Endodermal cell (in vitro differentiated cells): ENCODE measurements at places on chromosomes 7 and 10. TPM values are rescaled to one million over a fixed set of nuclear protein-coding genes. Genes with fewer than 3 reads are reported as not detected.

DNA sequence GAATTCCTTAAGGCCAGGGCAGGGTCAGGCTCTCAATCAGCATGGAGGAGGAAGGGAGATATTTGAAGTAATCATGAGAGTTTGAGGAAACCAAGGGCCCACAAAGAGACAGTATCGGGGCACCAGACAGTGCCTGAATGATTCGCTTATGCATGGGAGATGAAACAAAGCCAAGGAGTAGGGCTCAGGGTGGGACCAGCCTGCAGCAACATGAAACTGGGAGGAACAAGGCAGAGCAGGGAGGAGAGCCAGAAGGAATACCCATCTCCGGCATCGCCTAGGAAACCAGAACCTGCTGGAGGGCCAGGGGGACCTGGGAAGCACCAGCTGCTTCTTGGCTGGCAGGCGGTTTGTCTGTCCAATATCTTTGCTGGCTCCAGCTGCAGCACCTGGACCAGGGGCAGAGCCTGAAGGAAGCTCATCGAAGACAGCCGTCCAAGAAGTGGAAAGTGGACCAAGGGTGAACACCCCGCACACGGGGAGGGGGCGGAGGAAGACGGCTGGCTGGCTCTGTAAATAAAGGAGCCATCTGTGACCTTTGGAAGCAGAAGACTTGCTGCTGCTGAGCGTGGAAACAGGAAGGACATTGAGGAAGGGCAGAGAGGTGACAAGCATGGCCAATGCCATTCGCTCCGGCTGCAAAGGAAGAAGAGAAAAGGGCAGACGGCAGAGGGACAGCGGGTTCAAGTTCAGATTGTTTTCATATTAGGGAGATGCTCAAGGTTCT is 34.4 kb upstream of the ECHDC3 start:
- DNase-seq: no peak

KCNMA1 gene
- 1.2 and 1.3 TPM in 2 replicates for total RNA-seq

CYP26A1 gene
- total RNA-seq: 800 to 1,084 TPM (median 883 TPM) in 3 replicates

DNA sequence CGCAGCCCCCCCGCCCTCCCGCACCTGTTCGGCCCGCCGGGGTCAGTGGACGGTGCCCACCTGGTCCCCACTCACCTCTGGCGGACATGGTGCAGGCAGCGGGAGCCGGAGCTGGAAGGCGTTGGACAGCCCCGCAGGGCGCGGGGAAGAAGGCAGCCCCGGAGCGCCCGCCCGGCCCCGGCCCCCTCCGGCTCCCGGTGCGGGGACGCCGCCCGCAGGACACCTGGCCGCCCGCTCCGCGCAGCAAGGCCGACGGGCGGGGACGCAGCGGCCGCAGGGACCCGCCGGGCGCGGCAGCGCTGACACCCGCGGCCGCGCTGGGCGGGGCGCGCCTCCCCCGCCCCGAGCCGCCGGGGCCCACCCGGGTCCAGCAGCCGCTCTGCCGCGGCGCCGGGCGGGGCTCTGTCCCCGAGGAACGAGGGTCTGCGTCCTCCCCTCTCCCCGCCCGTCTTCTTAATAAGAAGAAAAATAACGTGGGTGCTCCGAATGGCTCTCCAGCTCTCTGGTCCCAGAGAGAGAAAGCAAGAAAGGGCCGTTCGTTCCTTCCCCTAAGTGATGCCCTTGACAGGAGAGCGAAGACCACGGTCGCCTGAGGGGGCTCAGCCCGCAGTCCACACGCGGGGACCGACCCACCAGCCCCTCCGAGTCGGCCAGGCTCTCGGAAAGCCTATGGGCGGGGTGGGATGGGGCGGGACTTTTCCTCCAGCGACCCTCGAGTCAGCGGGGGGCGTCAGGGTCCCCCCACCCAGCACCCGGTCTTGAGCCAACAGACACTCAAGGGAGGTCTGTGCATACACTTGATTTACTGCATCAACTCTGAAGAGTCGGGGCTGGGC is 53.4 kb upstream of the FHIP2A start:
- peak; percentile 73 for DNase-seq

NUTM2E gene
- total RNA-seq: 0.16 TPM in 1 of 3 replicates, not detected in the others

CPA4 gene
- not detected in 3 replicates for total RNA-seq

GRCh38 chr7:135253851-135254771 is 20.5 kb downstream of the STRA8 start:
- DNase-seq: no peak

GRCh38 chr7:3486841-3487240 is 185.8 kb downstream of the SDK1 start:
- no peak for DNase-seq

- no peak for DNase-seq
Measured at GRCh38 chr7:81284576-81284975, 365.7 kb upstream of the SEMA3C start.

DNA sequence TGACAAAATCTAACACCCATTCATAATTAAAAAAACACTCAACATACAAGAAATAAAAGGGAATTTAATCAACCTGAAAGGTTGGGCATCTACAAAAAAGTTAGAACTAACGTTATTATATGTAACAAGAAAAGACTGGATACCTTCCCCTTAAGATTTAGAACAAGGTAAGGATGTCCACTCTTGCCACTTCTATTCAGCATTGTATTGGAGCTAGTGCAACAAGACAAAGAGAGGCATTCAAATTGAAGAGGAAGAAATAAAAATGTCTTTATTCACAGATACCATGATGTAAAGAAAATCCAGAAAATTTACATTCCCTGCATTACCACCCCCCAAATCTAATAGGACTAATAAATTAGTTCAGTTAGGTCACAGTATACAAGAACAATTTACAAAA is 18.3 kb downstream of the FAM149B1 start:
- DNase-seq: no peak

GTPBP4 gene
- total RNA-seq: 70.9 and 73.3 TPM in 2 replicates

- DNase-seq: no peak
Measured at GRCh38 chr10:58920655-58921003, 255.8 kb upstream of the PHYHIPL start.

TRIL gene
- total RNA-seq: 3.3 TPM in 2 replicates

DNA sequence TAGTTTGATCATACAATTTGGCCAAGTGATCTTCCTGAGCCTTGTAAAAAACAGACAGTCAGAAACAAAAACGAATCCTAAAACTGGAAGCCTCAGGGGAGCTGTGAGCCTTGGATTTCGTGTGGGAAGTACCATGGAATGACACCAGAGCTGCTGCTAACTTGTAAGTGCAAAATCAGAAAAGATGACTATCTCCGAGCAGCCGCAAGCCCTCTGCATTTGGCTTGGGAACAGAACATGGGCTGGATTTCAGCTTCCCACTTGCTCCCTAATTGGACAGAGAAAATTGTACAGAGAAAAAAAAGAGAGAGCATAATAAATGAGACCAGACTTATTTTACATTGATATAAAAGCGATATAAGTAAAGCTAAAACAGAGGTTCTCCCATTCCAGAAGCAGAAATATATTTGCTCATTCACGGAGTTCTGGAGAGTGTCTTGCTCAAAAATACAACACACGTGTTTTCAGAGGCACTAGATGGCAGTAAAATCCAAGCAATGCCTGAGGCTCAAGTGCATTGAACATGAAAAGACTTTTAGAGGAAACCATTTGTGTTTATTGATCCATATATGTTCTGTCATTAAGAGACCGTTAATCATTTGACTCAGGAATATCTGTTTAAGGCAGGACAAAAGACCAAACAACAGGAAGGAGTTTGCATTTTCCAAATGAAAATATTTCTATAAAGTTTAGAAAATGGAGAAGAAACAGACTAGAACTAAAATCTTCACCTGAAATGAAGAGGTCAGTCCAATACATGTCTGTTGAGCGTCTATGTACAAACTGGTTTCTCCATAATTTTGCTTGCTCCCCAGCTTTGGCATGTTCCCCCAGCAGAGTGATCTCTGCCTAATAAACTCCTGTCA is 78.3 kb upstream of the SLC26A5 start:
- no peak for DNase-seq

DNA sequence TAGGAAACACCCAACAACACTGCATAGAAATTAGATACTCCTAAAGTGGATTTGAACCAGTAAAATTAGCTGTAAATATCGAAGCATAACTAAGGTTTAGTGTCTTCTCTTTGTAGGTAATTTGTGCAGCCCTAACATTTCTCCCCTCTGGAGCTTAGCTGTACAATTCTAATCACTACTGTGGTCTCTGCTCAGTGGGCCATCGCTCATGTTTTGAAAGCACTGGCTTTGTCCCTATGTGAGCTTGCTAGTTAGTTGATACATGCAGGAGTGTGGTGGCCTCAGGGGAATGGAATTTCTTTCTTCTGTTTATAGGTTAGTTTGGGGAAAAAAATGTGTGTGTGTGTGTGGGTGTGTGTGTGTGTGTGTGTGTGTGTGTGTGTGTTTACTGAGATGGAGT is 373.1 kb downstream of the DPP6 start:
- DNase-seq: no peak

- DNase-seq: peak; percentile 58
Measured at GRCh38 chr7:2521952-2522591, 2.5 kb downstream of the LFNG start.

DNA sequence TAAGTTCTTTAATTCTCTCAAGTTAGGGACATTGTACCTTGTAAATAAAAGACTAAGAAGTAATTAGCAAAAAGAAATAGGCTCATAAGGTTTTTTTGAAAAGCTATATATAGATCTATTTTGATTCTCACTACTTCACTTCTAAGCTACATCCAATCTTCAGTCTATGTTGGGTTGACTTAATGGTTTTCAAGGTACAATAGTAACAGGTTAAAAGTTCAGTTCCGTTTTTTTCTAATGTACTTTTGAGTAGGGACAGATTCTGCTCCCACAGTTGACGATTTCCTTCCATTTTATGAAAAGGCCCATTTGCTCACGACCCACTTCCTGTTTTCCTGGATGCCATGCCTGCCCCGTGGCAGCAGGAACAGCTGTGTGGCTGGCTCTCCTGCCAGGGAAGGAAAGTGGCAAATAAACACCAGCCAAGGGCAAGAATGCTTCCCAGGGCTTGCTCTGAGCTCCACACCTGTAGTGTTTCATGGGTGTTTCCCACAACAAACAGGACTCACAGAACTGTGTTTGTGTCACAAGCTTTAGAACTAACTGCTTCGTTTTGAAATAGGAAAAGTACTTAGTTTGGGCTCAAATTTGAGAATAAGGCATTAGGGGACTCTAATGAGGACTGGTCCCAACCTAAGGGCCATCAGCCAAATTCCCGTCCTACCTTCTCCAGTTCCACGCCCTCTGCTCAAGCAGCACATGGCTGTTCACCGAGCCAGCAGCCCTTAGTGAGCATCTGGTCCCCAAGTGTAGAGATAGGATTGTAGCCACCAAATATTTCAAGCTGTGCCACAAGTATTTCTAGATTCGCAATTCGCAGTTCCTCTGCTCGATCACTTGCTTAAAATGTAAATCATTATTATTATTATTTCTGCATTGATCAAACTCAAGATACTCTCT is 240.7 kb downstream of the COBL start:
- no peak for DNase-seq

DNA sequence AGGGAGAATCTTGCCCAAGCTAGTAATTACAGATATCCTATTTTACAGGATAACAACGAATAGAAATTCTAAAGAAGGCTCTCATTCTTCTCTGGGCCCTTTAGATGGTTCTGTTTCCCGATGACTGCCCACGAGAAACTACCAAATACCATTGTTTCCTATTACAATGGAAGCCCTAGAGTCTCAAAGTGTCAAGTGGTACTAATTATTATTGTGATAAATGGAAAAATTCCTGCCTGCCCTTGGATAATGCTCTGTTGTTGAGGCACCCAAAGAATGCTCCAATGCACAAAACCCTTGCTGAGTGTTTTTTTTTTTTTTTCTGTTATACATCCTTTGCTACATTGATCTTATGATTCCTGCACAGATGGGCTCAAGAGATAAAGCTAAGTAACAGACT is 504.5 kb downstream of the XPNPEP1 start:
- DNase-seq: no peak

VGF gene
- total RNA-seq: 0.40 TPM in 1 of 3 replicates, not detected in the others

PTN gene
- 4.8 and 6.6 TPM in 2 replicates for total RNA-seq

- no peak for DNase-seq
Measured at GRCh38 chr7:129227646-129228578, 3.1 kb downstream of the AHCYL2 start.

- DNase-seq: no peak
Measured at GRCh38 chr10:4270116-4270515, 485.1 kb upstream of the KLF6 start.

FAS gene
- total RNA-seq: 0.31 TPM in 1 of 3 replicates, not detected in the others

DNA sequence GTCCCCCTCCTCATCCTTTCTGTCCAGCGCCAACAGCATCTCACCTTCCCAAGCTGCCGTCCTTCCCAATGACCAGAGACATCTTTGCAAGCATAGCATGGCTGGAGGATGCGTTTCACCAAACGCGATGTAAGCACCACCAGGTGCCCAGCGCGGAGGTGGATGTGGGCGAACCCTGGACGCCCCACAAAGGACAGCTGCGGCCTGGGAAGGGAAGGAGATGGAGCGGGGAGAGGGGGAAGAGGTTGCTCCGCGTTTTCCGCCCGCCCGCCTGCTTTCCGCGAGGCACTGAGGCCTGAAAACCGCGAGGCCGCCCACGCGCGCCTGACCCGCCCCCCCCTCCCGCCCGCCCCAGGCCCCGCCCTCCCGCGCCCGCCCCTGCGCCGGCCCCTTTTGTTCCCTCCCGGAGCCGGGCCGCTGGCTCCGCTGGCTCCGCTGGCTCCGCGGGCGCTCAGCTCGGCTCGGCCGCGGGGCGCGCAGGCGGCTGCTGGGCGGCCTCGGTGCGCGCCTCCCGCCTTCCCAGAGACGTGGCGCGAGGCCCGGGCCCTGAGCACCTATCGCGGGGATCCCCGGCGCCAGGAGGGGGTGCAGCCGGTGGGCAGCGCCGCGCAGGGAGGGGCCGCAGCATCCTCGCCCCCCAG is at the start of gene CLIP2:
Gene CLIP2, plus strand, starts transcription at position 390 of the 641 bp plus-strand sequence. CDS start 28,140 bp downstream, outside the sequence.
- peak; percentile 94 for DNase-seq

GRCh38 chr10:72277340-72277995 is 3.7 kb downstream of the DDIT4 start:
- no peak for DNase-seq

DNAJB12 gene
- total RNA-seq: 18.0 to 23.1 TPM (median 22.6 TPM) in 3 replicates

- no peak for DNase-seq
Measured at GRCh38 chr7:98795741-98796493, 73.9 kb downstream of the TMEM130 start.

IL6 gene
- 0.61 to 0.64 TPM in 2 of 3 replicates, not detected in the other for total RNA-seq

ZDHHC6 gene
- 14.1 to 30.4 TPM (median 30.4 TPM) in 3 replicates for total RNA-seq

RUFY2 gene
- total RNA-seq: 16.9 and 21.1 TPM in 2 replicates

DNA sequence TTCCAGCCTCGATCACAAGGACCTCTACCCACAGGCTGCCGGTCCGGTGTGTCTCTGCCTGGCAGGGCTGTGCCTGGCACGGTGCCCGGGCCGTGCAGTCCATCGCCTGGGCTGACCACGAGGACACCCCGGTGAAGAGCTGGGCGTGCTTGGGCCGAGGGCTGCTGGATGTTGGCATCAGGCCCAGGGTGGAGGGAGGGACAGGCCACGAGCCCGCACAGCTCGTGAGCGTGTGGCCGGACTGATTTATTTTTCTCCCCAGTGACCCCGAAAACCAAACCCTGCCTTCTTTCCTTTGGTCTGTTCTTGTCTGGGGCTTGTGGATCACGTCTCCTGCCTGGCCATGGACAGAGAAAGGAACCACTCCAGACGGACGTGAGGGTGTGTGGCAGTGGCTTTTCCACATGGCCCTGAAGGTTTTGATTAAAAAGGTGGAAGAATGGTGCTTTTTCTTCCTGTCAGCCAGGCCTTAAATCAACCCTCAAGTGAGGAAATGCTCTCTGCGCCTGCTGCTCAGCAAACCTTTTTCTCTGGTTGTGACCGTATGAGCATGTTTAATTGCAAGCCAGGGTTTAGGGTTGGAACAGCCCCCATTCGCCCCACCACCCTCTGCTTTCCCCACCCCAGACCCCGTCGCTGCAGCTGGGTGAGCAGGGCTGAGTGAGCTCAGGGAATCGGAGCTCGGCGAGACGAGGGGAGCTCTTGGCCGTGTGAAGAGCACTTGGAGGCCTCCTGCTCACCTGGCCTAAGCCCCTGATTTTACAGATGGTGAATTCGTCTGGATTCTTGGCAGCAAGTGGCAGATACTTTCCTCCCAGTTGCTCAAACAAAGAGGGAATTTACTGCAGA is 130.1 kb downstream of the RGS10 start:
- DNase-seq: no peak
